Fibroblast of skin of left biceps (primary cell): ENCODE measurements at places on chromosomes 11 and 22.

DNA sequence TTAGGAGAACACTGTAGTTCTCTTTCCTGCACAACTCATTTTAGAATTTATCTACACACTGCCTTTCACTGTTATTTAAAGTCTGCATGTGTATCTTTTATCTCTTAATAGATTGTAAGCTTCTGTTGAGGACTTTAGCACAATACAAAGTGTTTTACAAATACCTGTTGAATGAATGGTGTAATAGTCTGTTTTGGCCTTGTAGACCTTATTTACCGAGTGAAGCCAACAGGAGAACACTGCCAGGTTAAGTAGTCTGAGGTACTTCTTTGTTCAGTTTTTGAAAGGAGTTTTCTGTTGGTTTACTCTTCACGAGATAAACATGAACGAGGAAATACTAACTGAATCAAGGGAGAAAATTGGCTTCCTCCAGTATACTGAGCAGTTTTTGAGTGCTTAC is 31.0 kb downstream of the SIK2 start:
- DNase-seq, result no peak

DNA sequence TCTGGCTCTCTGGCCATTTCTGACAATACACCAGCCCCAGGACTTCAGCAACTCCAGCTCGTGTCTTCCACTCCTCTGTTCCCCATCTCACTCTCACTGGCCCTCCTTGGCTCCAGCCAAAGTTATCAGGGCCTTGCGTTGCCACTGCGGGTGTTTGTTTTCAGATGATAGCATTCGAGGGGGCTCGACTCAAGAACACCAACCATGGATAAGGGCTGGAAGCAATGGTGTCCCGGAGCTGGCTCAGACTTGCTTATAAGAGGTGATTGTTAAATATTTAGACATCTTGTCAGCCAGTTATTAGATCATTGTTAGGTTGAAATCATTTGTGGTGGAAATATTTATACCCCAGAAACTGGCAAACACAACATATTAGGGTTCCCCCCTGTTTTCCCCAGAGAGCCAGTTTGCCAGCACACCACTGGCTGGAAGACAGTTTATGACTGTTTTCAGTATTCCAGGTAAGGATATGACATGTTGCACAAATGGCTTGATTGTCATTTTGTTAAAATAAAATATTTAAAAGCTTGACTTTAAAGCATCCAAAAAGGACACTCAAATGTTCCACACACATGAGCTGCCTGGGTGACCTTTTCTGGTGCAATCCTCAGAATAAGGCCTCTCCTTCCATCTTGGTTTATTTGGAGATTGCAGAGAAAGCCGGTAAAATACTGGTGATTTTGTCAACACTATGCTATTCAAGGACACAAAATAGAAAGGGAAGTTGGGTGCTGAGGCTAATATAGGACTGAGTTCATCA is 98.3 kb downstream of the FBXO7 start:
- DNase-seq, result no peak

- no peak for DNase-seq
Observed at GRCh38 chr11:33543823-33544222, 156.8 kb downstream of the C11orf91 start.

- DNase-seq, result no peak
Observed at GRCh38 chr11:78020246-78020645, 2.8 kb downstream of the KCTD14 start.

DNA sequence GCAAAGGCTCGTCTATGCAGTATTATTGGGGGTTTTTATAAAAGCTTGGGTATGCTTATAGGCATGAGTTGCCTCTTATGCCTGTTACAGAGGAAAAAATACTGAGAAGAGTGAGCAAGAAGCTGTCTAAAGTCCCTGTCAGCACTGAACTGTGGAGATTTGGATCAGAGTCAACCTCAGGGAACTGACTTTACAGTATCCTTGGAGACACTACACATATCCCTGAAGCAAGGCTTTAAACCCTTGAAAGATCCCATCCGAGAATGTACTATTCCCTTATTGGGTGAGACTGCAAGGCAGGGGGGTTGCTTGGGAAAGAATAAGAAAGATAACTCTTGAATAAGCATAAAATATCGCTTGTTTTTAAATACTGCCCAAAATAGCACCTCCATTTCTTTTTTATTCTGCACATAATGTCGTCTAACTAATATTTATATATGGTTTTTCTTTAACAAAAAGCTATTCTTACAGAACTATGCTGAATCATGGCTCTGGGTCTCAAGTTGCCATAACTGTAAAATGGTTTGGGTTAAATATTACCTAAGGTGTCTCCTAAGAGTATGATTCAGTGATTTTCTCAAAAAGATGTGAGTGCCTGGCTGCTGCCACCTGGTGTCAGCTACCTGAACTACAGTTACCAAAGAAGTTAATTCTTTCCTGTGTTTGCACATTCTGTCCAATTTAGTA is 1062.8 kb downstream of the DLG2 start:
- no peak for DNase-seq

- DNase-seq, result no peak
Observed at GRCh38 chr22:45638197-45638596, 33.4 kb upstream of the ATXN10 start.

- no peak for DNase-seq
Observed at GRCh38 chr11:46238078-46238966, 39.1 kb upstream of the CREB3L1 start.

- no peak for DNase-seq
Observed at GRCh38 chr11:16114431-16114830, 241.9 kb downstream of the SOX6 start.

DNA sequence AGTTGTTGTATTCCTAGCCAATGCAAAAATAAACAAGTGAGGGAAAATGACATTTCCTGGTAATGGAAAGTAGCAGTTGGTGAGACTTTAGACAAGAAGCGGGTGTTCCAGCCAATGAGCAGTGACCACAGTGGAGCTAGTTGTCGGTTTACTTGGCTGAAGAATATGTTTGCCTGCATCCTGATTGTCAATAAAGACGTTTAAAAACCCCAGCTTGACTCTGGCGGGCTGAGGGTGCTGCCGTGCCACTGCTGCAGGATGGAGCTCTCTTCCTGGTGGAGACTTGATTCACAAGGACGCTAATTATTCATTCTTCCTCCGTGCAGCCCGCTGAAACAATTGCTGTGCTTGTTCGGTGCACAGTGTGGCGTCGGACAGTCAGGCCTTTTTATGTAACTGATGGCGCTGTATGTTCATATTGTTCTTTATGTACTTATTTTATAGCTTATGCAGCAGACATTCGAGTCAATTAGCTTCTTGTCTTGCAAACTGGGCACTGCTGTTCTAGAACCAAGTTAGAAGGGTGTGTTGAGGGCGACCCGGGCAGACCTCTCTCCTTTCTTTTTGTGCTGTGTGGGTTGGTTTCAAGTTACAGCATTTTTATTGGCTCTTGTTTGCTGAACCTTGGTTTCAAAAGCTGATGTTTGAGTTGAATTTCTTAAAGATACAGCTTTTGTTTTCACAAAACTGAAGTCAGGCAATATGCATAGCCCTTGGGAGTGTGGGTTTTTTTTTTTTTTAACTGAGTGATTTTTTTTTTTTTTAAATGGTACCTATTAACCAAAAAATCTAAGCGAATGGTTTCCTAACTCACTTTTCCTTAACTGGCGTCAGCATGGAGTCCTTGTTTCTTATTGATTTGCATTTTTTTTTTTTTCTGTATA is 153.9 kb downstream of the TEAD1 start:
- no peak for DNase-seq

DNA sequence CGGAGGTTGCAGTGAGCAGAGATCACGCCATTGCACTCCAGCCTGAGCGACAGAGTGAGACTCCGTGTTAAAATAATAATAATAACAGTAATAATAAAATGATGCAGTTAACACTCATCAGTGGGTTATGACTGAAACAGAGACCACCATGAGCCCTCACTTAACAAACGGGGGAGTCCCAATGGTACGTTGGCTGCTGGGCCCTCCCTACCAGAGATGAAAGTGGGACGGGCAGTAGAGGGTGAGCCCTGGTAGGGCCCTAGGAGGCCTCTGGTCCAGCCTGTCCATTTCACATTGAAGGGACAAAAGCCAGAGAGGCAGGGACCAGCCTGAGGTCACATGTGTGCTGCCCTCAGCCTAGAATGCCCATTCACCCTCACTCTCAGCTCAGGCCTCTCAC is 13.7 kb upstream of the KIAA0930 start:
- DNase-seq, result no peak

DNA sequence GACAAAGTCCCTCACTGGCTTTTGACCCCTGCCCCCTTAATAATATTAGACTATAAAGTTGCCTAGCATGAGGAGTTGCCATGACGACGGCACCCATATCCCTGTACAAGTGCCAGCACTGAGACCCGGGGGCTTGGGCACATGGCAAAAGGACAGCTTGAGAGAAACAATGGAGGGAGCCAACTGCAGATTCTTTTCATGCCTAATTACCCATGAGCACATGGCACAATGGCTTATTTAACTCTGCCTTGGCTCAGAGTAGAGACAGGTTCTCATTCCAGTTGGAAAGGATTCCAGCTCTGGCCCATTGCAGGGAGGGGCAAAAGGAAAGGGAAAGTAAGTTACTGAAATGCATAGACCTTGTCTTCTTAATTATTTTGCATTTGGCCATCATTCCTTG is 261.2 kb upstream of the UBASH3B start:
- DNase-seq, result no peak

DNA sequence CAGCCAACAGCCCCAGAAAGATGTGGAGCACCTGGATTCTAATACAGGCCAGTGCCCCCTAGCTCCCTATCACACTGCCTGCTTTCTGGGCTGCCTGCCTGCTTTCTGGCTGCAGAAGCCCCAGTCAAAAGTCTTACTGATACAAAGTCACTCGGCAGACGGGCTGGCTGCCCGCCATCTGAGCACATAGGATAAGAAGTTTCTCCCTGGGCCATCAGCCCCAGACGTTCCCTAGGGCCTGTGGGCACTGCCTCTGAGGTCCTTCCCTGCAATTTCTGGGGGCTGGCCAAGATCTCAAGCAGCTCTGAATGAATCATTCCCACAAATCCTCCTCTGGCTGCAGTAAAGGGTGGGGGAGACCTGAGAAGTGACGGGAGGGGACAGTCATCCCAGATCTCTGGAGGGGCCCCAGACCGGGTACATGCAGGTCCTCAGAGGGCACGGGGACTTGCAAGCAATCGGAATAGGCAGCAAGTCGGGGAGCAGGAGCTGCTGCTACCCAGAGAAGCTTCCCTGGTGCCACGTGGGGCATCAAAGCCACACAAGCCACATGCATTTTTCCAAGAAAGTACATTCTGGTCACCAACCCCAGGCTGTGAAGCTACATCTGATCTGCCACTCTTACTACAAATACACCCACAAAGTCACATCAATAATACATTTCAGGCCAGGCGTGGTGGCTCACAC is 4.7 kb downstream of the TPST2 start:
- DNase-seq, result no peak

- no peak for DNase-seq
Observed at GRCh38 chr11:504053-504993, 2.7 kb downstream of the RNH1 start.

- DNase-seq, result no peak
Observed at GRCh38 chr11:119529063-119529845, 106.3 kb upstream of the THY1 start.

DNA sequence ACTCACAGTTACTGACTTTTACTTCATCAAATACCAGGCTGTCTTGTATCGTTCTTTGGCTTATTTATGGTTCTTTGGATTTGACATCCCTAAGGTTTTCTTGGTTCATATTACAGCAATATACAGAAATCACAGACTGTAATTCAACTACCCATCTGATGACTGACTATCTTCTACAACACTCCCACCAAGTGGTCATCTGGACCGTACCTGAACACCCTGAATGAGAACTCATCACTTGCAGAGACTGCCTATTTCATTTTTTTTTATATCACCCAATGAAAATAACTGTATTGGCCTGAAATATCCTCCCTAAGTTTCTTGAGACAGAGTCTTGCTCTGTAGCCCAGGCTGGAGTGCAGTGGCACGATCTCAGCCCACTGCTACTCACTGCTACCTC is 9.5 kb upstream of the UPB1 start:
- DNase-seq, result no peak
